ENCODE measurements at places on chromosomes 11 and 22.

- DNase-seq, result no peak
Measured at GRCh38 chr22:39383841-39384625, 15.5 kb upstream of the TAB1 start.

DNA sequence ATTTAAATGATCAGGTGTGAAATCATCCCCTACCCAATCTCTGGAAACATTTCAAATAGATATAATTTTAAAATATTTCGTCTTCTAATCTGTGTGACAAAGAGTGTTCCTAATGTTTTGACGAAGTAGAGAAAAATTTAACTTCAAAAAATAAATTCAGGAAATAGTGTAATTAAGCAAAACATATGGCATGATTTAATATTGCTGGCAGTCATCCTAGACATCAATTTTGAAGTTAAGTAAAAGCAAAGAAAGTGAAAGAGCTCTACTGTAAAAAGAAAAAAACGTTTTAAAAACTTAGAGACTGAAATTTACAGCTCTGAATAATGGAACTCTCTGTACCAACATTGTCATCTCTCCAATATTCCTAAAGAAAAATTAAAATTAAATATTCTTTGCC is 1062.3 kb downstream of the LRRC4C start:
- DNase-seq, result no peak

DNA sequence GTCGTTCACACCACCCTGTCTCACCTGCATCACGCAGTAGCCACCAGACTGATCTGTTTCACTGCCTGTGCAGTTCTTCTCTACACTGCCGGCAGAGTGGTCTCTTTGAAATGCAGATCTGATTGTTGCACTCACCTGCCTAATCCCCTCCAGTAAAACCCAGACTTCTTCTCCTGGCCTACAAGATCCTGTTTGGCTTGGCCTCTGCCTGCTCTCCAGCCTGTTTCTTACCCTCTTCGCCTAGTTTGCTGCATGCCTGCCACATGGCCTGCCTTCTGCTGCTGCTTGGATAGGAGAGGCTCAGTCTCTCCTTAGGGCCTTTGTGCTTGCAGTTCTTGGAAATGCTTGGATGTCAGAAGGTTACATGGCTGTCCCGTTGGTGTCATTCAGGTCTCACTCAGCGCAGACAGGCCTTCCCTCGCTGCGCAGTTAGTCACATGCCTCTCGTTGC is 42.0 kb downstream of the PACS1 start:
- no peak for DNase-seq

- no peak for DNase-seq
Measured at GRCh38 chr11:88631497-88631896, 294.0 kb upstream of the CTSC start.

GRCh38 chr22:40432625-40433024 is 62.2 kb downstream of the SGSM3 start:
- no peak for DNase-seq

GRCh38 chr11:17631702-17632365 is 84.8 kb downstream of the OTOG start:
- DNase-seq, result no peak

DNA sequence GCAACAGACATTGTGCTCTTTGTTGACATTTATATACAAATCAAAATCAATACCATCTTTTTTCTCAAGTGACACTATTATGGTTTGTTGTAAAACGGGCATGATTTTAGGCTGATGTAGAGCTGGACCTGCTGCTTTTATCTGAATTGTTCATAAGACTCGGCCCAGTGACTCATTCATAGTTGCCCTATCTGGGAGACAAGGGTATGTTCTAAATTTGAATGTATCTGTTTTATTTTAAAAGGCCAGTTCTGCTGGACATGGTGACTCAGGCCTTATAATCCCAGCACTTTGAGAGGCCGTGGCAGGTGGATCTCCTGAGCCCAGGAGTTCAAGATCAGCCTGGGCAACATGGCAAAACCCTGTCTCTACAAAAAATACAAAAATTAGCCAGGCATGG is 39.3 kb downstream of the CEP295 start:
- DNase-seq, result no peak

All from stimulated activated CD4-positive, alpha-beta T cell treated with anti-CD3 and anti-CD28 coated beads, TNF-alpha, amount 100 ng/mL, for 4 hours (primary cell).